ENCODE measurements at places on chromosomes 1 and 21. TPM values are rescaled to one million over a fixed set of nuclear protein-coding genes. Genes with fewer than 3 reads are reported as not detected.

The AZIN2 gene
- 8.7 TPM for total RNA-seq

GRCh38 chr1:52098139-52098871, 42.2 kb downstream of the BTF3L4 start:
- DNase-seq, result no peak

The SRSF10 gene
- total RNA-seq, result 157 TPM

- no peak for DNase-seq
These were observed 24.8 kb upstream of the MYOCOS start for GRCh38 chr1:171597203-171597602.

GRCh38 chr1:204172404-204173029, 6.4 kb upstream of the REN start:
- DNase-seq, result no peak

DNA sequence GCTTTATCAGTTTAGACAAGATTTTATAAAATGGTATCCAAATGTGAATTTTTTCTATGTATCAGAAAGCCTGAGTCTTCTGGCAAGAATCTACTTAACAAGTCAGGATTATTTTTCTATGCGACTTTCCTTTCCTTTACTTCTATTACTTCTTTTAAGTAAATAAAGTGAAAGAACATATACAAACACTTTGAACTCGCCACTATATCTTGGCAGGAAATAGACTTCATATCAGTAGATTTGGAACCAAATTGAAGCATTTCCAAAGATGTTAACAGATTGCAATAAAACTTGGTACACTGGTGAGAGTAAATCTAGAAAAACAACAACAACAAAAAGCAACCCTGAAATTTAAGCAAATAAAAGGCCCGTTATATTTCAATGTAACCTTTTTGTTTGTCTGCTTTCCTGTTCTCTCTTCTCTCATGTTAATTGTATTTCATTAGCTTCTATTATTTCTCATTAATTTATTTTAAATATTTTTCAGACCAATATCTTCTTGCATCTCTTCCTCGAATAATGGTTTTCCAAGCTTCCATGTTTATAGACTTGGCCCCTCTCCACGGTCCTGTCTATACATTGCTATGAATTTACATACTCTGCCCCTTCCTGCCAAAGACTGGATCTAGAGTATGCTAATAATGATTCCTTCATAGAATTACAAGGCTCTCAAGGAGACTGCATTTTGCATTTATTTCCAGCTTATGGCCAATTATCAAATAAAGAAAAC, 843.6 kb downstream of the ADGRL2 start:
- no peak for DNase-seq

The SPTA1 gene
- 1.8 TPM for total RNA-seq

The AKR7A3 gene
- 2.1 TPM for total RNA-seq

- no peak for DNase-seq
These were observed 25.6 kb downstream of the CCDC190 start for GRCh38 chr1:162835157-162835899.

DNA sequence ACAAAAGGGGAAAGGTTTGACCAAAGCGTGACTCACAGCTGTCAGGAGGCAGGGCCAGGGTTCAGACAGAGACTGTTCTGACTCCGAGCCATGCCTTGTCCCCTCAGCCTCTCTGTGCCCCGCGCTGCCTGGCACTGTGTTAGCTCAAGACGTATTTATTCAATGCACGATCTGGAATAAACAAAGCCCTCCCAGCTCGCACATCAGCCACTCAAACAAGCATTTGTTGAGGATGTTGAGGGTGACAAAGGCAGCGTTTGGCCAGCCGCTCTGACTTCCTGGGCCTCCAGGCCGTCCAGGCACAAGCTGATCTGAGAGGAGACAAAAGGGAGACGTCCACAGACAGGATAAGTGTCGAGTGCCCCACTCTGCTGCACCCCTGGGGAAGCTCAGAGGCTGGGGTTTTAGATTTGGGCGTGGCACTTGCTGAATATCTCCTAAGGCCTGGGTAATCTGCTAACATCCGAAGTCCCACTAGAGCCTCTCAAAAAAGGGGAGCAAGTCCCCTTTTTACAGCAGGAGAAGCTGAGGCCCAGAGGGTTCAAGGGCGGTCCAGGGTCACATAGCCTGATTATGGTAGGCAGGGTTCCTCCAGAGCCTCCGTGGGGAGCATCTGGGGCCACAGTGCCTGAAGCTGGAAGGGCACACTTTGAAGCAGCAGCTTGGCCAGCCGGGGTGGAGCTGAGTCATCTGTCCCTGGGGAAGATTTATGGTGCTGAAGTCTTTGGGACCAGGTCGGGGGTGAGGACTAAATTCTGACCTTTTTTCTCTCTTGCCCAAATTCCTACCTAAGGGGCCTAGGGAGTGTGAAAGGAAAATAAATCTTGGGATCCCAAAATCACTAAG, 95.9 kb downstream of the SPSB1 start:
- DNase-seq, result peak; percentile 14

DNA sequence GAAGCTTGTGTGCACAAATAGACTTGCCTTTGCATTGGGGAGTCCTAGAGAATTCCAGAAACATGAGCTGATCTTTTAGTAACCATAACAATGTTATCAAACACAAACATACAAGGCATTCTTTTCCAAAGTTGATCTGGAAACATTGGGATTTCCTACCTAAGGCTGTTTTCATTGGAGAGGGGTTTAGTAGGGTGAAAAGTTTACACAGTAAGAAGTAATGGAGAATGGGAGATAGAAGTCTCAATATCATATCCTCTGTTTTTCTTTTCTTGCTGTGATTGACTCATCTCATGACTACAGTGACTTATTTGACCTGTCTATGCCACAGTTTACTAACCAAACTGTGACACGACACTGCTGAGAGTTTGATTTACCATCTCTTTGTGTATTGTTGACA, 65.6 kb upstream of the PLA2G4A start:
- no peak for DNase-seq
